ENCODE measurements at places on chromosomes 13 and 19.

DNA sequence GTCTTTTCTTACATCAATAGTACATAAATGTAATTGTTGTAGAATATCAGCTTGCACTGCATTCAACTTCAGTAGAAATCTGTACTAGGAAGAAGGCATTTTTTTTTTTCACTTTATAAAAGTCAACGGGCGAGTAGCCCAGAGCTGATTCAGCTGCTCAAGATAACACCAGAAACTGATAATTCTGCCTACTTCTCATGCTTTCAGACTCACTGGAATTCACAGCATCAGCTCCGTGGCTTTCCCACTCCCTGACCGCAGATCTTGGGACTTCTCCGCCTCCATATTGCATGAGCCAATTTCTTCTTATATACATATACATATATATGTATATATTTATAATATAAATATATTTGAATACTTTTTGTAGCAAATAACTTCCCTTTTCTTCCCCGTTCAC is 263.1 kb upstream of the RXFP2 start:
- no peak for DNase-seq

- no peak for DNase-seq
These were observed 23.1 kb upstream of the COG3 start for GRCh38 chr13:45441633-45442032.

- no peak for DNase-seq
These were observed 188.2 kb upstream of the TSC22D1 start for GRCh38 chr13:44764302-44764692.

GRCh38 chr13:40434516-40435397 is 231.7 kb downstream of the FOXO1 start:
- DNase-seq = no peak
